CD4-positive, alpha-beta memory T cell (primary cell): ENCODE measurements at places on chromosomes 5 and 9. TPM values are rescaled to one million over a fixed set of nuclear protein-coding genes. Genes with fewer than 3 reads are reported as not detected.
A peak's percentile ranks its signal among the peaks of the same experiment; 100 is the strongest.

DNA sequence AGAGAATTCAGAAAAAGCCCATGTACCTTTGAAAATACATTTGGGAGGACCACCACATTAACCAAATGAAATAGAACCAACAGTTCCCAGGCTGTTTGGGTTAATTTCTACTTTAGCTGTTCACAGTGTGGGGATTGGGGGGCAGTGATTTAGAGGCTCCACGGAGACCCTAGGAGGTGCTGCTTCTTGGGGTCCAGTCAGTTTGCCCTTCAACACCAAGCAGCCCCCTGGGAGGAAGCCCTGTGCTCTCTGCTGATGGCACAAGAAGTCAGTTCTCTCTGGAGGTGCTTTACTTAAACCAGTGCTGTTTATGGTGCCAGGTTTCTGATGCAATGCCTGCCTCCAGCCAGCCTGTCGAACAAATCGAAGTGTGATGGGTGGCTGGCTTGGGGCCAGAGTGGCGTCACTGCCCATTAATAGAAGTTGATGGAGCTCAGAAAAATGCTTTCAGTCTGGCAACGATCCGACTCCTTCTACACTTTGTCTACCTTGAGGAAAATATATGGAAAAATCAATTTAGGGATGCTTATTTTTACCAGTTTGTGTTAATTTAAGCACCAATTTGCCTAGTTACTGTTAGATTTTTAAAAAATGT is 134.0 kb downstream of the SNX18 start:
- DNase-seq, result no peak
- no peaks in the 10 kb centered on the region for H3K36me3 ChIP-seq
- no peak overlapping the region for H3K27ac ChIP-seq
- H3K4me3 ChIP-seq, result no peak overlapping the region
- H3K27me3 ChIP-seq, result no peaks in the 10 kb centered on the region
- H3K4me1 ChIP-seq, result peaks cover 20% of the 10 kb centered on the region

ANKRD31 gene
- 0.73 TPM for total RNA-seq

DNA sequence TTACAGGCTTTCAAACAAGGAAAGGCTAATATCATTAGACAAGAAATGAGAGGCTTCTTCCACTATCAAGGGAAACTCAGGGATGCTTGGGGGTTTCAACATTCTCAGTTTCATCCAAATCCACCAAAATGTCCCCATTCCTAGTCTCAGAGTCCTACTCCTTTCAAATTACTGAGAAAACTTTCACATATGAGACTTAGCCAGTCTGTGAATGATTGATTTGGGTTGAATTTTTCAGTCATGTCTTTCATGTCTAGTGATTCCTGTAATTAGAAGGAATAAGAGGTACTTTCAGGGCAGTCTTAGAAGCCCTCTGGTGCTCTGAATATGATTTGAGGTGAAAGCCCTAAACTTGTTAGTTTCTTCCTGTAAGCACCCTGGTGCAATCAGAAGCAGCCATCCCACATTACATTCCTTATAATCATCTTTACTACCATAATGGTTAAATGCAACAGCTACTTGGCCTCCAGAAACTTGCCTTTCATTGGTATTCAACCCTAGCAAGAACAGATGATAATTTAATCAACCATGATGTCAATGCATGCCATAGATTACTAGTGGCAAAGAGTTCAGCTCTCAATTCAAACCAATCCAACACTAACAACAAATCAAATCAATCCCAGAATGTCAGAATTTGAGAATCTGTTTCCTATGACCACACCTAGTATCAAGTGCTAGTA is 50.7 kb upstream of the RIC1 start:
- no peak overlapping the region for H3K4me3 ChIP-seq
- H3K27me3 ChIP-seq, result no peaks in the 10 kb centered on the region
- H3K27ac ChIP-seq, result no peak overlapping the region
- H3K4me1 ChIP-seq, result peaks cover 4% of the 10 kb centered on the region
- no peaks in the 10 kb centered on the region for H3K36me3 ChIP-seq

GRCh38 chr9:124790301-124790700 is 13.4 kb downstream of the OLFML2A start:
- DNase-seq, result no peak
- H3K36me3 ChIP-seq, result no peaks in the 10 kb centered on the region
- H3K27me3 ChIP-seq, result no peaks in the 10 kb centered on the region
- no peaks in the 10 kb centered on the region for H3K4me1 ChIP-seq
- no peak overlapping the region for H3K4me3 ChIP-seq

GRCh38 chr9:76534026-76534425 is 75.0 kb downstream of the GCNT1 start:
- no peak overlapping the region for H3K4me3 ChIP-seq
- DNase-seq, result no peak
- no peaks in the 10 kb centered on the region for H3K36me3 ChIP-seq
- H3K4me1 ChIP-seq, result no peaks in the 10 kb centered on the region

- no peaks in the 10 kb centered on the region for H3K36me3 ChIP-seq
- H3K27me3 ChIP-seq, result no peaks in the 10 kb centered on the region
- no peak overlapping the region for H3K27ac ChIP-seq
- H3K4me1 ChIP-seq, result no peaks in the 10 kb centered on the region
- no peak for DNase-seq
Measured at GRCh38 chr5:66880401-66880800, 284.2 kb downstream of the MAST4 start.

GRCh38 chr9:84937180-84937579 is 267.7 kb downstream of the NTRK2 start:
- H3K4me3 ChIP-seq, result no peak overlapping the region
- no peak overlapping the region for H3K27ac ChIP-seq
- no peaks in the 10 kb centered on the region for H3K27me3 ChIP-seq
- no peak for DNase-seq
- H3K36me3 ChIP-seq, result no peaks in the 10 kb centered on the region
- H3K4me1 ChIP-seq, result no peaks in the 10 kb centered on the region

DNA sequence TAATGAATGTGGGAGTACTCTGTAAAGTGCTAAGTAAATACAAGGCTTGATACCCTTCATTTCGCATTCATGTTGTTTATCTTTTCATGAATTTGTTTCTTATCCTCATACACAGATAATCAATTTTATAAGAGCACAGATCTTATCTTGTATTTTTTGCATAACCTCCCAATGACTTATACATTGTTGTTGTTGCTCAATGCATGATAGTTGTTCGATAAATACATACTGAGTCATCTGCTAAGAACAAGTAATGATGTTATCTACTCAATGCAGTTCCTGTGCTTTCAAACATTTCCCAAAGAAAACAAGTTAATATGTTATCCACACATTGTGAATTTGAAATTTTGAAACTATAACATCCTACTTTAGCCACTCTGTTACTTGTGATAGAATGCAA is 60.7 kb downstream of the TAF11L14 start:
- H3K27ac ChIP-seq, result no peak overlapping the region
- H3K4me3 ChIP-seq, result no peak overlapping the region
- DNase-seq, result no peak
- H3K4me1 ChIP-seq, result no peaks in the 10 kb centered on the region

ENHO gene
- total RNA-seq, result not detected

DNA sequence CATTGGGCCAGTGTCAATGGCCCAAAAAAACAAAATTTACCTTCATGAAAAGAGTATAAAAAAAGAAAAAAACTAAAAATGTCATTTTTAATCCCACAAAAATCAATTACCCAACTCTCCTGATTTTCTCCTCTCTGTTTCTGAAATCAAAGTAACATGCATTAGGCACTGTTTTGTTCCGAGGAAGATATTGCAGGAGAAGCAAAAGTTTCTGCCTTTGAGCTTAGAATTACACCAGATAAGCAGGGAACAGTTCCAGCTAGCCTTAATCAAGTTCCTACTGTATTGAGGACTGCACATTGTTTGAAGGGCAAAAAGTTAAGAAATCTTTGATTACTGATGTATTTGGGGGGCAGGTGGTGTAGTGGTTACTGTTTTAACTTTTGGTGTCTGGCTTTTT is 1.1 kb upstream of the PRKAA1 start:
- H3K4me1 ChIP-seq, result peaks cover 28% of the 10 kb centered on the region
- no peak for DNase-seq
- peak overlapping the region; percentile 91 for H3K27ac ChIP-seq

DNA sequence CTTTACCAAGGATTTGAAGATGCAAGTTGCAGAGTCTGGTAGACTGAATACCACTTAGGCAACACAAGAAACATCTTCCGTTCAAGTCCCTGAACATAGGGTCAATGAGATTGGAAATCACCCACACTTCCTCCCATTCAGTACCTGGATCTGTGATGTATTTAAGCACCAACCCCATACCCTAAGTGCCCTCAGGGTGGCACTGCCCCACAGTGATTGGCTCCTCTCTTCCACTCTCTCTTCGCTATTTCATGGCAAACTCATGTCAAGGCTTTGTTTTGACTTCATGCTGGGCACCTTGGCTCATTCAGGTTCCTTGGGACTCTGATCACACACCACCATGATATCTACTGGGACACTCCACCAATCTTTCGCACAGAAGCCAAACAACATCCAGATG is 53.7 kb downstream of the GGTA1 start:
- no peaks in the 10 kb centered on the region for H3K27me3 ChIP-seq
- H3K4me1 ChIP-seq, result no peaks in the 10 kb centered on the region
- no peak for DNase-seq
- H3K36me3 ChIP-seq, result no peaks in the 10 kb centered on the region
- no peak overlapping the region for H3K27ac ChIP-seq

DNA sequence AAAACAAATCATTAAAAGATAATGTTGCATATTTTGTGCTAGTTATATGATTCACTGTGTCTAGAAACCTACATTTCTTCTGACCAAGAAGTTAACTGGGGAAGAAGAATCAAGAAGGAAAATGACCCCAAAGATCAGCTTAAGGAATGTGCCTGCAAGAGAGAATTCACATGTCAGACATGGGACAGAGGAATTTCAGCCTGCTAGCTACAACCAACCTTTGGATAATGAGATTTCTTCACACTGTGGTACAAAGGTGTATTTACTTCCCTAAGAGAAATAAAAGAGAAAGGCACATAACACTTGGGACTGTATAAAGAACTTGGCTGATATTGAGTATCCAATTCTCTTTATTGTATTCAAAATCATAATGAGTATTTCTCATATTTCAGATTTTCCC is 39.6 kb upstream of the ELL2 start:
- H3K36me3 ChIP-seq, result no peaks in the 10 kb centered on the region
- no peak overlapping the region for H3K4me3 ChIP-seq
- H3K27me3 ChIP-seq, result no peaks in the 10 kb centered on the region
- H3K4me1 ChIP-seq, result no peaks in the 10 kb centered on the region

- DNase-seq, result no peak
- H3K4me3 ChIP-seq, result no peak overlapping the region
- no peaks in the 10 kb centered on the region for H3K4me1 ChIP-seq
- no peak overlapping the region for H3K27ac ChIP-seq
- no peaks in the 10 kb centered on the region for H3K27me3 ChIP-seq
Measured at GRCh38 chr9:87427851-87428506, 69.7 kb upstream of the DAPK1 start.

- peaks cover 5% of the 10 kb centered on the region for H3K4me1 ChIP-seq
- no peak overlapping the region for H3K4me3 ChIP-seq
- no peak overlapping the region for H3K27ac ChIP-seq
- no peaks in the 10 kb centered on the region for H3K27me3 ChIP-seq
Measured at GRCh38 chr5:1249366-1250280, 24.4 kb downstream of the SLC6A18 start.

DNA sequence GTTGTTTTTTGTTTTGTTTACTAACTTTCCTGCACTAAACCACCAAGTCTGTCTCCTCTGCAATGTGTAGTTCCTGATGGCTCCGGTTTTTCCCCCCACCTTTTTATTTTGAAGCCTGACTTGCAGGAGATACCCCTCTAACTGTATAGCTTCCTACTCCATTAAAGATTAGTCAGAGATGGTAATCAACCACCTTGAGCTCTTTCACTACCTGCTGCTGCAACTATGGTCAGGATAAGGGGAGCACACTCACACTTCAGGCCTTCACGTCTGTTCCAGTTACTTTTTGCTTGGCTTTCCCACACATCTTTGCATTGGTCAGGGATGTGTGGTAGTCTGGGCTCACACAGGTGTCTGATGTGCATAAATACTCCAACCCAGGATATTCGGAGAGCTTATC is 63.4 kb downstream of the NR6A1 start:
- no peaks in the 10 kb centered on the region for H3K36me3 ChIP-seq
- H3K27me3 ChIP-seq, result peaks cover 4% of the 10 kb centered on the region
- DNase-seq, result no peak
- no peaks in the 10 kb centered on the region for H3K4me1 ChIP-seq
- no peak overlapping the region for H3K4me3 ChIP-seq

AJM1 gene
- 2.8 TPM for total RNA-seq

HMCN2 gene
- total RNA-seq, result not detected
